ENCODE measurements at places on chromosomes 2 and 18.

GRCh38 chr2:217106650-217107014, 246.8 kb upstream of the TNP1 start:
- DNase-seq: no peak

GRCh38 chr18:54149078-54149697, 75.3 kb downstream of the MBD2 start:
- no peak for DNase-seq

- DNase-seq: no peak
Measured at GRCh38 chr18:2636126-2636631, 19.3 kb upstream of the SMCHD1 start.

DNA sequence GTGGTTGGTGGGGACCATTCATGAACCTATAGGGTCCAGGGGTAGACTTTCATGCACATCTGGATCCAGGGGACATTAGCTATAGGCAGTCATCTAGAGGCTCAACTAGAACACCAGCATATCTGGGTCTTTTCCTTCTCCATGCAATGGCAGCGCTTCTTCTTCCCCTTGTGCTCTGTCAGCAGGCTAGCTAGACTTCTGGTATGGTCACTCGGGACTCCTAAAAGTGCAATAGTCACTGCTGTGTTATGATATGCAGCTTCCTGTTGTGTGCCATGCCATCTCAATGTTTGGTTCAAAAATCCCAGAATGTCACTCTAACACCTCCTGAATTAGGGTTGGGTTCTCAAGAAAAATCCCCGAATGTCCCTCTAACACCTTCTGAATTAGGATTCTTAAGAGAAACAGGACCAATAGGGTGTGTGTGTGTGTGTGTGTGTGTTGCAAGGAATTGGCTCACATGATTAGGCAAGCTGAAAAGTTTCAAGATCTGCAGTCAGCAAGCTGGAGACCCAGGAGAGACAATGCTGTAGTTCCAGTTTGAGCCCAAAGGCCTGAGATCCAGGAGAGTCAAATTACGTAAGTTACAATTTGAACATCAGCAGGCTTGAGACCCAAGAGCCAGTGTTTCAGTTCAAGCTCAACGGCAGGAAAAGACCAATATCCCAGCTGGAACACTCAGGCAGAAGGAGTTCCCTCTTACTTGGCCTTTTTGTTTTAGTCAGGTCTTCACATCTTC, 97.1 kb upstream of the LTBP1 start:
- no peak for DNase-seq

DNA sequence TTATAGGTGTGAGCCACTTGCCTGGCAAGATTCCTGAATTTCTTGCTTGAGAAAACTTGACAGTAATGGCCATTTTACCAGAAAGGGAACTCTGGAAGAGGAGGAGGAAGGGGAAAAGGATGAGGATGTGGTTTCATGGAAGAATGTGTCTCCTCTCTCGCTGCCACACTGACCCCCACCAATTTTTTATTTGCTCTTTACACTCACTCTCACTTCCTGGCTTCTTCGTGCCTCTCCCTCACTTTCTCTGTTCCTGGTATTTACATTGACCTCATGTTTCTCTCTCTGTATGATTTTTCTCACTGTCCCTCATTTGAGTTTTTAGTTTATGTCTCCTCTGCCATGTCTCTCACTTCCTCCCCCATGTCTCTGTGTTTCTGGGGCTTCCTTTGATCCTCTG, 134.5 kb upstream of the CAB39 start:
- DNase-seq: no peak

- peak; percentile 83 for DNase-seq
Measured at GRCh38 chr2:72144274-72144631, 3.4 kb downstream of the CYP26B1 start.

GRCh38 chr2:215454519-215455246, 18.8 kb upstream of the FN1 start:
- no peak for DNase-seq

DNA sequence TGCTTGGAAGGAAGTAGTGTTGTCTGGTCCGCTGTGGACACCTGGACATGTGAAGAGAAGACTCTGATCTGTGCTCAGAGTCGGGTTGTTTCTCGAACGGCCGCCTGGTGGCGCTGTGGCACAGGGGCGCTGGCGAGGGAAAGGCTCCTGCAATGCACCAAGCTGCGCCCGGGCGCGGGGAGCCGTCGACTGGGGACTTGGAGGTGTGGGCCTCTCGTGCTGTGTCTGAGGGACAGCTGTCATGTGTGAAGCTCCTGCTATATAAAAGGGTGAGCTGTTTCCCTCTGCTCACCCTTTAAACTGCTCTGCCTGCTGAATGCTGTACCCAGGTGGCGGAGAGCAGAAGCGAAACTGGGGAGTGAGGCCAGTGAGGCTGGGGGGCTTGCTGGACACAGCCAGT, 44.0 kb downstream of the GNAL start:
- DNase-seq: no peak

- no peak for DNase-seq
Measured at GRCh38 chr2:21754164-21754788, 630.5 kb downstream of the TDRD15 start.

DNA sequence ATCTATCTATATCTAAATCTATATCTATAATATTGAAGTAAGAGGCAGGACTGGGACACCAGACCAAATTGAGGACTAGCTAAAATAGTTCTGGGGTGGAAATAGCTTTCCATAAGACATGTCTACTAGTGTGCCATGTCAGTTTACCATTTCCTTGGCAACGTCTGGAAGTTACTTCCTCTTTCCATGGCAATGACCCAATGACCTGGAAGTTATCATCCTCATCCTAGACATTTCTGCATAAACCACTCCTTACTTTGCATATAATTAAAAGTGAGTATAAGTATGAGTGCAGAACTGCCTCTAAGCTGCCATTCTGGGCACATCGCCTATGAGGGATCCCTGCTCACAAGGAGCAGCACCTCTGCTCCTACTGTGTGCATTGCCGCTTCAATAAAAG, 734.0 kb upstream of the GCFC2 start:
- no peak for DNase-seq

DNA sequence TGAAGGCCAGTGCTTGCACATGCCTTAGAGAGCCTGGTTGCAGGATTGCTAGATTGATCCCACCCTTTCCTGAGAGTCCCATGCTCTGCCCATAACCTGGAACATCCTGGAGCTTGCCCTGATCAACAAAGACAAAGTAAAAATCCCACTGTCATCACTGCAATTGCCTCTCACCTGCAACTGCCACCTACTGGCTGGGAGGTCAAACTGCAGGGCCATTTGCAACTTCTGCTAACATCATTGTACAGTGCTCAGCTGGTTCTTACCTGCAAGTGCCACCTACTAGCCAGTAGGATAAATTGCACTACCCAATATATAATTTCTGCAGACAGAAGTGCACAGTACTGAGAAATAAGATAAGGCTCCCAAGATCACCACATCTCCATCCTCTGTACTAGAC, 947.5 kb downstream of the CPS1 start:
- DNase-seq: no peak

- DNase-seq: no peak
Measured at GRCh38 chr2:113686537-113686936, 59.5 kb downstream of the RABL2A start.

- no peak for DNase-seq
Measured at GRCh38 chr2:168521053-168521741, 65.1 kb downstream of the CERS6 start.

DNA sequence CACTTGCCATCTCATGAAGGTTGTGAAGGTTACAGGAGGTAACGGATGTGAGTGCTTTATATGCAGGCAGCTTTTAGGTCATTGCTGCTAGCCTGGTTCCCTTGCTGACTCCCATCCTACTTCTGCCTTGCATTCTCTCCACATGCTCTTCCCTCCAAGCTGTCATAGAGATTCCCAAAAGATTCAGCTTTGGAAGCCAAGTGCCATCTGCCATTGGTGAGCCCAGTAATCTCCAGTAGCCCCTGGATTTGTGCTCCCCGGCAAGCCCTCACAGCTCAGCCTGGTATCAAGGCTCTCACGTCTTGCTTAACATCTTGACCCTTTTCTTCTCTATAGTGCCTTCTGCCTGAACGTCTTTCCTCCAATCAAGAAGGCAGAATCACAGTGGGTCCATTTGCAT, 61.6 kb downstream of the MYT1L start:
- no peak for DNase-seq

- DNase-seq: peak; percentile 41
Measured at GRCh38 chr2:100629309-100629708, 66.5 kb downstream of the PDCL3 start.

DNA sequence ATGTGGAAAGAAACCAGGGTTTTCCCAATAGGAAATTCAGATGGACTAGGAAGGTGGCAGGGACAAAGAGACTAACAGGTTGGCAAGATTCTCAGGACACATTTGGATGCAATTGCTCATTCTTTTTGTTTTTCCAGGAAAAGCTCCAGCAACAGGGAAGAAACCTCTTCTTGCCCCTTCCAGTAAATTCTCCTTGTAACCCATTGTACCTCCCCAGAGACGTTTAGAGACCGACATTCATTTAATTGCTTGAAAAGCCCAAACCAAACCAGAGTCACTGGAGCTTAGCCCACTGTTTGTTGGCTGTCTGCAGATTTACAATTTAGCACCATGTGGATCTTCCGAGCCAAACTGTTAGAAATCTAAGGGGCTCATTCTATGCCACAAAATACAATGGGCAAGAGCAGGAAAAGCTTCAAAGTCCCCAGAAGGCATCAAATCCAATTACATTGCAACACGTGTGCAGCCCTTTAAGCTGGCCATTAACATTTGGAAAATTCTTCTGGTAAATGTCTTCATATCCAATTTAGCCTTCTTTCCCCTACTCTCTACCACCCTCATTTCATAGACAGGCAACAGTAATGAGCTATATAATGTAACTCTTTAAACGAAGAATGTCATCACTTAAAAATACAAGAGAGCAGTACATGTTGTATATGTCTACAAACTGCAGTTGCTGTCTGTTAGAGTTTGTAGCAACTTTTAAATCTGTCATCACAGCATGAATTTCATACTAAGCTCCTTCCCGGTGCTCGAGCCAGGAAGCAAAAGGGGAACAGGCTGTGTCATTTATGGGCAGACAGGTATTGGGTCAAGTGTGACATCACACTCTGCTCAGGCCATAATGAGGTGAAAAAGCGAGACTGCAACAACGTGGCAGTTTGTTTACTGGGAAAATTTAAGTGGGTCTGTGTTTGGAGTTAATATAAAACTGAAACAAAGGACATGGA, 235.6 kb upstream of the HNRNPA3 start:
- DNase-seq: no peak

DNA sequence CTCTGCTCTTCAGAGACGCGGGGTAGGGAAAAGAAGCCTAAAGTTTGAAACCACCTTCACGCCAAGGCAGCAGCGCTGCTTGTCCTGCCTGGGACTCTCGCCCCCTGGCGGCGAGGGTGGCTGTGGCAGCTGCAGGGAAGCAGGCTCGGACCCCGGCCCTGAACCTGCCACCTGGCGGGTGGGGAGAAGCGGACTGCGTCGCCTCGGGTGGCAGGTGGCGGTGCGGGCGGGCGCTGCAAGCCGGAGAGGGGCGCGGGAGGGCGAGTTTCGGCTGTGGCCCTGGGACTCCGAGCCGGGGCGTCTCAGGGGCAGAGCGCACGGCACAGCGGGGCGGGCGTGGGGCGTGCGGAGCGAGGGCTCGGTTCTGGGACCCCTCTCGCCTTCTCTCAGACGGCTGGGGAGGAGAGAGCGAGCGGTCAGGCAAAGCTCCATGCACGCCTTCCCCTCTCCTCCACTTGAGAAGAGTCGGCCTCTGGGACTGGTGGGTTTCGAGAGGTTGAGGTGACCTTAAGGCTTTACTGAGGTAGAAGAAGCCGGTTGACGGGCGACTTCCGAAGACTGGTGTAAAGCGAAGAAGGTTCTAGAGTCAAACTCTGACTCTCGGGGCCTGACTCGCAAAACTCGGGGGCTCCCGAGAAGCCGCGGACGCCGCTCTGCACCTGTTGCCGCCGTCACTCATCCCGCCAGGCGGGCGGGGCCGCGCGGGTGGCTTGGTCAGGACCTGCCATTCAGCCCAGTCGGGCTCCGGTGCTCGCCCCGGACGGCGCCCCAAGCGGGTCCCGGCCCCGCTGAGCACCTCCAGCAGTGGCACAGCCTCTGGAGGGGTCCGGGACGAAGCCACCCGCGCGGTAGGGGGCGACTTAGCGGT, 1.1 kb upstream of the BOLL start:
- DNase-seq: no peak

- peak; percentile 53 for DNase-seq
Measured at GRCh38 chr18:74532511-74533025, 1.7 kb upstream of the CNDP1 start.

GRCh38 chr2:126776692-126777619, 121.0 kb downstream of the GYPC start:
- DNase-seq: peak; percentile 82

DNA sequence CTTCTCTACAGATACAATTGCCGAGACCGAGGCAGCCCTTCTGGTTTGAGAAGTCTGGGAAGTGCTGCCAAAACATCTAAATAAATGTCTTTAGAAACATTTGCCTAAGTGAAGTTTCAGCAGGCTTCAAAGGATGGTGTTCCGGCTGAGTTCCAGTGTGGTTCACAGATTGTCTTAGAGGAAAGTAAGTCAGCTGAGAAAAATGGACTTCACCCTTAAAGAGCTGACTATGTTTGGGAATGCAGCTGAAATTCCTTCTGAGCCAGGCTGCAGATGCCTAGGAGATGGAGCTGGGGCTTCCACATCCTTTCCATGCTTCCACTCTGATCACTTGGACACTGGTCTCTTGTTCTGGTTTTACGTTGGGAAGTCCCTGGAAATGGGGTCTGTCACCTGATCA, 83.6 kb downstream of the FHOD3 start:
- DNase-seq: no peak

DNA sequence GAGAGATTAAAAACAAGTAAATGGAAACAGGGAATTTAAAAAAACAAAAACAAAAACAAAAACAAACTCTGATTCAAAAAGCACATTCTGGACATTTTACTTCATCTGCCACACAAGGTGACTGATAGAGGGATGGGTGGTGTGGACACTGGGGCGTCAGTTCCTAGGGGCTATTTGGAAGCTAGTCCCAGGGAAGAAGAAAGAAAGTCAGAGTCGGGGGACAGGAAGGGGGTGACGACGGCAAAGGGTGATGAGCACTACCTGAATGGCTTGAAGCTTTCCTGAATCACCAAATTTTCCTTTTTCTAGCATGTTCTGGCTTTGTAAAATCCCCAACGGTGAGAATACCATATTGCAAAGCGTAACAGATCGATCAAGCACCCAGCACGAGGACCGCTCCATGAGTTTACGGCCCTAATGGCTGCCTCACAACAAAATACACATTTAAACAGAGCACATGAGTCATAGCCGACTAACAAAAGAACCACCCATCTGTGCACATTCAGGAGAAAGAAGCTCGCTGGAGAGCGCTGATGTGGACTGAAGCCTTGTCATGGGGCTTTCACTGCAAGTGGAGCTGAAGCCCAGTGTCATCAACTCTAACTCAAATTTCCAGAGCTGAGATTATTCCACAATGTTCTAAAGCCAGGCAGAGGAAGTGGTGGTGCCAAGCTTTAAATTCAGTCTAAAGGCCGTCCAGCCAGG, 178.9 kb downstream of the LNPK start:
- DNase-seq: no peak

GRCh38 chr2:69163109-69163508, 150.1 kb downstream of the ANTXR1 start:
- DNase-seq: no peak
